ENCODE measurements at places on chromosomes 5 and 9.
A peak's percentile ranks its signal among the peaks of the same experiment; 100 is the strongest.

DNA sequence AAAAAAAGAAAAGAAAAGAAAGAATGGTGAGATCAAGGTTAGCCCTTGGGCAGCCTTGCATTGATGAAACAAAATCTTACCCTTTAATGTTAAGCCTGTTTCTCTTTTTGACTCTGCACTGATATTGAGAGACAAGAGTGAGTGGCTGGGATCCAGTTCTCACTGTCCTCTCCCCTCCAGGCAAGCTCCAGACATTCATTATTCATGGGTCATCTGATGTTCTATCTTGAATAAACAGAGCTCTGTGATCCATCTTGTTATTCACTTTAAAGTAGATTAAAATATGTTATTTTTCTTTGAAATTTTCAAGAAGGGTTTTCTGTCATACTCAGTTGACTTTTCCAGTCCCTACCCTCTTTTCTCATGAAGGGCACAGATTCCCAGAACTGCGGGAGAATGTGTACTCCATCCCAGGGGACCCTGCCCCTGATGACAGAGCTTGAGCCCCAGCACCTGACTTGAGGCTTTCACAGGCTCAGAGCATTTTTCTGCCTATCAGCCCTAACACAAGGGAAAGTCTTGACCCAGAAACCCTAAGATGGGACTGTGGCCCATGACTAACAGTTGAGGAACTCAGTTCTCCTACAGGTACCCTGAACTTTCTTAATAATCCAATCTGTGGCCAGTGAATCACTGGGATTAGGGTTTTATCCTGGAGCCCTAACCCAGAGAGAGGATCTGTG lies 24.1 kb downstream of the ACTL7B start:
- no peak for DNase-seq

GRCh38 chr5:65102976-65103711 lies 334.4 kb downstream of the CWC27 start:
- DNase-seq: peak; percentile 22

DNA sequence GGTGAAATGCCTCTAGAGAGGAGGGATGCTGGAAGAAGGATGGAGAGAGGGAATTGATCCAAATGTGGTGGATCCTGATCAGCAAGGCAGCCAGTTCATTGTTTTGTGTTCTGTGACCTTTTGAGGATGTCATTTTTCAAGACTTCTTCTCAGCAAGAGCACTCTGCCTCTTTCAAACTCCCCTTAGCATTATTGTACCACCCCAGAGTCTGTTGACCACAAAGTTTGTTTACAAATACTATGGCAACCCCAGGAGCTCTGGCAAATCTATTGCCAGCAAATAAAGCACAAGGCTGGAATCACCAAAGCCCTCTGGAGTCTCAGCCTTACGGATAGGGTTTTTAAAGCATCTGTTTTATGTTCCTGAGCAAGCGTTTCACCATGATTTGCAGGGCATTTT lies 76.2 kb upstream of the SLC1A3 start:
- DNase-seq: no peak

DNA sequence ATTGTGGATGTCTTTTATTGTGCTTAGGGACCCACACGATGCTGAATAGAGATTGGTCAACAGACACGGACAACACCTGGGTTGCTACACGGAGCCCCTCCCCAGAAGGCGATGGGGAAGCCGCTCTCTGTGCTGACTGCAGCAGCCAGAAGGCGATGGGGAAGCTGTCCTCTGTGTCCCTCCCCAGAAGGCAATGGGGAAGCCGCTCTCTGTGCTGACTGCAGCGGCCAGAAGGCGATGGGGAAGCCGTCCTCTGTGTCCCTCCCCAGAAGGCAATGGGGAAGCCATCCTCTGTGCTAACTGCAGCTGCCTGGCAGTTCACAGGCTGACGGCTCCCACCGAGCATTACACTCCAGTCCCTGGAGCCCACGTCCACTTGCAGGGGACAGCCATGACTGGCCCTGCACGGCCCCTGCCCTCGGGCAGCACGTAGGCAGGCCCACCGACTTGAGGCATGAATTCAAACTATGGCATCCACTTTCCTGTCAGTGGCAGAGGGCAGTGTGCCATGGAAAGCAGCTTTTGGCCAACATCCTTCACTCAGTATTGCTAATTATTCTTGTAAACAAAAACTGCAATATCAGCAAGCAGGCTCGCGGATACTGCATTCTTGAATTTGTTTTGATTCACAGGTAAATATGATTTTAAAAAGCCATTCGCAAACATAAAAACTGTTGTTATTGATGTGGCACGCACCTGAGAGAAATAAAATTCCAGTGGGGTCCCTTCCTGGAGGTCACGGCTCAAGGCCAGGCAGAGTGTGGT lies 48.1 kb upstream of the CLPTM1L start:
- DNase-seq: no peak

DNA sequence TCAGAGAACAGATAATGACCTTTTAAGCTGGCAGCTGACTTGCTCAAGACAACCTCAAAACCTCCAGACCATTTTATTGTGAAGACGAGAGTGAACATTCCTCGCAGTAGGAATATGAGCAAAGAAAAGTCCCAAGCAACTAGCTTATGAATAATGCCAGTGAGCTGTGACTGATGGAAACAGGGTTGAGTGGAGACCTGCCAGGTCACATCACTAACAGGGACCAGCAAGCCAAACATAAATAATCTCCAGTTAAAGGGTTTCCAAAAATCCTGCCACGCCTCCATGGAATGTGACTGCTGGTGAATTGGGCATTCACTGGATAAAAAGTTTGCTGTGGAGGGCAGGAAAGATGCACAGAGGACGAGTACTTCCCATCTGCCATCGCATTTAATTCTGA lies 185.4 kb downstream of the CRB2 start:
- DNase-seq: no peak

Data from stimulated activated CD4-positive, alpha-beta T cell treated with anti-CD3 and anti-CD28 coated beads, Interleukin-1b, Interleukin-23, amount 100 ng/mL, for 48 hours (primary cell).